CD4-positive, alpha-beta T cell treated with Interferon gamma for 1 hour (primary cell): ENCODE measurements at places on chromosomes 12 and 14.

GRCh38 chr12:53502331-53502730 lies 1.2 kb downstream of the TARBP2 start:
- DNase-seq, result no peak

GRCh38 chr12:47767216-47767724 lies 5.8 kb upstream of the SLC48A1 start:
- DNase-seq, result peak; percentile 74

GRCh38 chr12:108633534-108634248 lies at the start of gene SELPLG:
Gene SELPLG, minus strand, starts transcription at chr12:108633894. Its CDS starts 9,587 bp downstream, at chr12:108624307.
- peak; percentile 94 for DNase-seq

DNA sequence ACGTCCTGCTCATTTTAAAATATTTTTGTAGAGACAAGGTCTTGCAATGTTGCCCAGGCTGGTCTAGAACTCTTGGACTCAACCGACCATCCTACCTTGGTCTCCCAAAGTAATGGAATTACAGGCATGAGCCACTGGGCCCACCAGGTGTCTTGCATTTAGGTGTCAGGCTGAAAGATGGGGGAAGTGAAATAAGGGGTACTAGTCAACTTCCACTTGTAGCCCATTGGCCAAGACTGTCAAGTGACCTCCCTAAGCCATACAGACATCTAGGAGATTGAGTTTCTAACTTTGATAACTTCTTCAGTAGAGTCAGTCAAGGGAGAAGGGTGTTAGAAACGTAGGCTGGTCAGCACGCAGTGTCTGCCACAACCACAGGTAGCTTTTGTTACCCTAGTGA lies 32.0 kb downstream of the ARF6 start:
- DNase-seq, result no peak

GRCh38 chr14:38469156-38469555 lies 213.3 kb upstream of the CLEC14A start:
- no peak for DNase-seq
